ENCODE measurements at places on chromosomes 5 and 9.

GRCh38 chr9:107710953-107711352 is 221.4 kb upstream of the KLF4 start:
- no peak for DNase-seq
- H3K4me1 ChIP-seq, result no peaks in the 10 kb centered on the region
- H3K4me3 ChIP-seq, result no peak overlapping the region
- H3K27me3 ChIP-seq, result no peaks in the 10 kb centered on the region
- no peaks in the 10 kb centered on the region for H3K36me3 ChIP-seq

DNA sequence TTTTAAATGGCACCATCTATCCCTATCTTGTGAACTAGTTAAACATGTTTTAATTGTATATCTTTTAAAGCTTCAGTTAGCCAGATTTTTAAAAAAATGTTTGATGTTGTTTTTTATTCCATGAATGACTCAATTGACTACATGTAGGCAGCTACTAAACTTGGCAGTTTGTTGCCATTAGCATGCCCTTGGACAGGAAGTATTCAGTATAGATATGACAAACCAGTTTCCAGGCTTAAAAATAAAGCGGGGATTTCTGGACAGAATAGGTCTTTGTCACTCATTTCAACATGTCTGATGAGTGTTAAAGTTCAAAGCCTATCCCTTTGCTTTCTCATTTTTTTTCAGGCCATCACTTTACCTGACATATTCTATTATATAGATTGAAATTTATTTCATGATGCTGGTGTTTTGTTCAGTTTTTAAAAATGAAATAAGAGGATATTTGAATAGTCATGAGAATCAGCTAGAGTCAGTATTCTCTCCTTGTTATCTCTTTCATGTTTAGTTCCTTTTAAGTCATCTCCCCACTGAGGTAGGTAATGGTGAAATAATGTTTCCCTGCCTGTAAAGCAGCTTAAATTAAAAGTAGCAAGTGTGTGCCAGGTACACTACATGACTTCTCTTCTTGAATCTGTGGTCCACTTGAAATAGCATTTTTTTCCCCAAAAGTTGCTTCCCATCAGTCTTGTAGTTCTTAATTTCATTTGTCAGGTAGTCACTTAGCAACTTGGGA is 11.9 kb downstream of the TNFAIP8 start:
- H3K27ac ChIP-seq, result peak overlapping the region; percentile 81
- no peak for DNase-seq
- H3K4me3 ChIP-seq, result peak overlapping the region; percentile 36
- peaks cover 82% of the 10 kb centered on the region for H3K4me1 ChIP-seq
- H3K27me3 ChIP-seq, result no peaks in the 10 kb centered on the region
- peaks cover 71% of the 10 kb centered on the region for H3K36me3 ChIP-seq

DNA sequence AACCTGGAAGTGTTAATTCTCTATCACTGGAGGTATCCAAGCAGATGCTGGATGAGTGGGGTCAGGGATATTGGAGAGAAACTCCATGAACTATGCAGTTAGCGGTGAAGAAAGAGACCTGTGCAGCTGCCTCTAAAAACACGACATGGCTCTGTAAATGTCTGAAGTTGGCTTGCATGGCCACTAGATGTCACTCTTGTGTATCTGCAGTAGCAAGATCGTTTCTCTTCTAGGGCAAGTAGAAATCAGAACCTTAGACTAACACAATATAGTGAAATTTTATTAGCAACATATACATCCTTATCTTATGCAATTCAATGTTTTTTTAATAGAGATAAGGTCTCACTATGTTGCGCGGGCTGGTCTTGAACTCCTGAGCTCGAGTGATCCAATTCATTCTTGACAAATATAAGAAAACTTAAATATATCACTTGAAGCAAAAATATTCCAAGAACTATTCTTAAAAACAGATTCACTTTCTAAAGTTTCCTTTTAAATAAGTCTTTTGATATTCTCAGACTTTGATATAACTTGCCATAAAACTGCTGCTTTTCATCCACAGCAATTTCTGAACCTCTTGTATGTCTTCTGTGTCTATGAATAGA is 2.9 kb downstream of the OR2S2 start:
- no peaks in the 10 kb centered on the region for H3K4me1 ChIP-seq
- no peaks in the 10 kb centered on the region for H3K36me3 ChIP-seq
- no peak overlapping the region for H3K27ac ChIP-seq

GRCh38 chr9:87703636-87704276 is 22.2 kb upstream of the CTSL start:
- no peaks in the 10 kb centered on the region for H3K36me3 ChIP-seq
- H3K4me1 ChIP-seq, result peaks cover 14% of the 10 kb centered on the region
- DNase-seq, result no peak
- no peak overlapping the region for H3K27ac ChIP-seq
- H3K4me3 ChIP-seq, result no peak overlapping the region
- H3K27me3 ChIP-seq, result peaks cover 24% of the 10 kb centered on the region

GRCh38 chr9:29211580-29212396 is 1638.5 kb upstream of the C9orf72 start:
- DNase-seq, result no peak
- H3K36me3 ChIP-seq, result no peaks in the 10 kb centered on the region
- H3K27ac ChIP-seq, result no peak overlapping the region
- H3K27me3 ChIP-seq, result peaks cover 46% of the 10 kb centered on the region

DNA sequence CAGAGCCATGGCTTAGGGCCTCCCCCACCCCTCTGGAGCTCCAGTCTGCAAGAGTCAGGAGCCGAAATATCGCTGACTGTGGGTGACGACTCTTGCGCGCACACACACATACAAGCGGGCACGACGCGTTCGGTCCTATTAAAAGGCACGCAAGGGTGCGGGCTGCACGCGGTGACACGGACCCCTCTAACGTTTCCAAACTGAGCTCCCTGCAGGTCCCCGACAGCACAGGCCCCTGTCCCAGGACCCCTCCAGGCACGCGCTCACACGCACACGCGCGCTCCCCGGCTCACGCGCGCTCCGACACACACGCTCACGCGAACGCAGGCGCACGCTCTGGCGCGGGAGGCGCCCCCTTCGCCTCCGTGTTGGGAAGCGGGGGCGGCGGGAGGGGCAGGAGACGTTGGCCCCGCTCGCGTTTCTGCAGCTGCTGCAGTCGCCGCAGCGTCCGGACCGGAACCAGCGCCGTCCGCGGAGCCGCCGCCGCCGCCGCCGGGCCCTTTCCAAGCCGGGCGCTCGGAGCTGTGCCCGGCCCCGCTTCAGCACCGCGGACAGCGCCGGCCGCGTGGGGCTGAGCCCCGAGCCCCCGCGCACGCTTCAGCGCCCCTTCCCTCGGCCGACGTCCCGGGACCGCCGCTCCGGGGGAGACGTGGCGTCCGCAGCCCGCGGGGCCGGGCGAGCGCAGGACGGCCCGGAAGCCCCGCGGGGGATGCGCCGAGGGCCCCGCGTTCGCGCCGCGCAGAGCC is at the start of gene GRIN1:
Gene GRIN1 (plus strand): TSS at position 433 of the 746 bp plus-strand sequence. CDS start 333 bp downstream, outside the sequence.
- H3K27me3 ChIP-seq, result peaks cover 49% of the 10 kb centered on the region
- H3K4me3 ChIP-seq, result no peak within 1 kb of the TSS
- H3K4me1 ChIP-seq, result peaks cover 5% of the 10 kb centered on the region
- peak; percentile 47 for DNase-seq
- no peaks in the 10 kb centered on the region for H3K36me3 ChIP-seq

DNA sequence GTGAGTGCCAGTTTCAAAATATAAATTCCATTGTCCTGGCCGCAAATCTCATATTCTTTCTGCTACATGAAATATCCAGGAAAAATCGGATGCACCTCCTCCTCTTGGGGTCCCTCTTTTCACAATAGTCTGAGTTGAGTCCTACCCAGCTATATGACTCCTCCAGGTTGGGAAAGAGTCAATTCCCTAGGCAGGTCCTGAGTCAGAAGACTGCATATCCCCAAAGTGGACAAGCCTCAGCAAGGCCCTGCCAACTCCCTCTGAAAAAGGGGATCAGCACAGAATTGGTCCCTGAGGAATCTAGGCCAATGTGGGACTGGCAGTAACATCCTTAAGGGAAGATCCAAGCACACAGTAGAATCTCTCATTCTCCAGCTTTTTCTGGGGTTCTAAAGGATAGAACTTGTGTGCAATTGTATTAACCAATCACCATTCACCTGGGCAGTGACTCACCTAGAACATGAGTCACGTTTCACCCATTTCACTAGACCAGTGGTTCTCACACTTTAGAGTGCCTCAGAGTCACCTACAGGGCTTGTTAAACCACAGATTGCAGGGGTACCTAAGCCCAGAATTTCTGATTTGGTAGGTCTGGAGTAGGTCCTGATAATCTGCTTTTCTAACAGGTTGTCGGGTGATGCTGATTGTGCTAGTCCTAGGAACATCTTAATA is 44.7 kb upstream of the TMEM215 start:
- no peak overlapping the region for H3K4me3 ChIP-seq
- no peak for DNase-seq
- H3K4me1 ChIP-seq, result no peaks in the 10 kb centered on the region
- peaks cover 2% of the 10 kb centered on the region for H3K27me3 ChIP-seq

DNA sequence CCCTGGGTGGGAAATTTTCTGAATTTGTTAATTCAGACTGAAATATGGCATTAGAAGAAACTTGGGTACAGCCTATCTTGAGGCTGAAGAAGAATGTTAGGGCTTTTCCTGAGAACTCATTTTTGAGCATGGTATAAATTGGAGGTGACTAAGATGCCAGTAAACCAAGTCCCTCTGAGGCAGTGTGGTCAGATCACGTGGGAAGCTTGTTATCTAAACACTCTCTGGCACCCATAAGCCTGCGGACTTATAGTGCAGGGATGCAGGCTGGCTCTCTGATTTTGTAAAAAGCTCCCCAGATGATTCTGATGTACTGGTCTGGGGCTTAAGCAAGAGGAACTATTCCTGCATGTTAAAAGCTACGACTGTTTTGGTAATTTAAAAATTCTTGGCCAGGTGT is 34.3 kb downstream of the MTMR12 start:
- H3K4me1 ChIP-seq, result peaks cover 62% of the 10 kb centered on the region
- no peaks in the 10 kb centered on the region for H3K27me3 ChIP-seq
- H3K36me3 ChIP-seq, result peaks cover 54% of the 10 kb centered on the region
- no peak overlapping the region for H3K4me3 ChIP-seq

DNA sequence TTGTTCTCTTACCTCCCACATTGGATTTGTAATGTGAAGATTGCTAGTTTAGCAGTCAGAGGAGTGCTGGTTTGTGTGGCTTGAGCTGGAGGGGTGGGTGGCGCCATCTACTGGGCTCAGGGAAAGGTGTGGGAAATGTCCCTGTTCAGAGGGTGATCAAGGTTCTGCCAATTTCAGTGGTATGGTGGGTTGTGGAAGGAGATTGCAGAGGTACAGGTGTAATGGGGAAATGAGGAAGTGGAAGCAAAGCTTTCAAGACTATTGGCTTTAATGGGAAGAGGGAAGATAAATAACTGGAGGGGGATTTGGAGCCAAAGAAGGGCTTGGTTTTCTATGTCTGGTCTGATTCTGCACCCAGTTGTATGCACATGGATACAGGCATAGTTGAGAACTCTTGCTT is 76.4 kb downstream of the OSMR start:
- H3K27me3 ChIP-seq, result peaks cover 26% of the 10 kb centered on the region
- H3K27ac ChIP-seq, result no peak overlapping the region
- H3K4me3 ChIP-seq, result no peak overlapping the region
- no peaks in the 10 kb centered on the region for H3K36me3 ChIP-seq
- H3K4me1 ChIP-seq, result no peaks in the 10 kb centered on the region

Measured in activated CD4-positive, alpha-beta memory T cell treated with anti-CD3 and anti-CD28 coated beads, Interleukin-2, amount 10 ng/mL, durations not matched to agents 7 days and 5 days (primary cell).